ENCODE measurements at places on chromosomes 12 and 14.

DNA sequence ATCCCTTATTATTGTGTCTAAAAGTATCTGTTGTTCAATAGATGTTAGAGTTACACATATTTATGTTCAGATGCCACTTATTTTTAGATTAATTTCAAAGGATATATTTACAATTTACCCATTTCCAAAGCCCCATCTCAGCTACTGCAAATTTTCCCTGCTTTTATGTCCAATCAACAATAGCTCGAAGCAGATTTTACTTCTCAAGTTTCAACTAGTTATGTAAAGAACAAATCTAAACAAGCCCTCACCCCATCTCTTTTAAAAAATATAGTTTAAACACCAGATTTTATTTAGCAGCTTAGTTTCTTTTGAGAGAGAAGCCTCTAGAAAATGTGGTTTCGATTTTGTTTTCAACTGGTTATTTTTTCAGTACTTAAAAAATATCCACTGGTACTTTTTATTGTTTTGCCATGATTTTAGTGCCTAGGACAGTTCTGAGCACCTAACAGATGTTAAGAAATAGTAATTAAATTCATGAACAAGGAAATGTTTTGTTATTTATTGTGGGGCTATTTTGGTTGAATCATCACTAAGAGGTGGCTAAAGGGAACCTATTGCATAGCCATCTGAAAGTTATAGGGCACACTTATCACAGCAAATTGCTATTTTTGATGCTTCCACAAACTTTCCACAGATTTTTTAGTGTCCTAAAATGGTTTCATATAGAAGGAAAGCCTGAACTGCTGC is 96.2 kb upstream of the BMP4 start:
- DNase-seq = no peak

DNA sequence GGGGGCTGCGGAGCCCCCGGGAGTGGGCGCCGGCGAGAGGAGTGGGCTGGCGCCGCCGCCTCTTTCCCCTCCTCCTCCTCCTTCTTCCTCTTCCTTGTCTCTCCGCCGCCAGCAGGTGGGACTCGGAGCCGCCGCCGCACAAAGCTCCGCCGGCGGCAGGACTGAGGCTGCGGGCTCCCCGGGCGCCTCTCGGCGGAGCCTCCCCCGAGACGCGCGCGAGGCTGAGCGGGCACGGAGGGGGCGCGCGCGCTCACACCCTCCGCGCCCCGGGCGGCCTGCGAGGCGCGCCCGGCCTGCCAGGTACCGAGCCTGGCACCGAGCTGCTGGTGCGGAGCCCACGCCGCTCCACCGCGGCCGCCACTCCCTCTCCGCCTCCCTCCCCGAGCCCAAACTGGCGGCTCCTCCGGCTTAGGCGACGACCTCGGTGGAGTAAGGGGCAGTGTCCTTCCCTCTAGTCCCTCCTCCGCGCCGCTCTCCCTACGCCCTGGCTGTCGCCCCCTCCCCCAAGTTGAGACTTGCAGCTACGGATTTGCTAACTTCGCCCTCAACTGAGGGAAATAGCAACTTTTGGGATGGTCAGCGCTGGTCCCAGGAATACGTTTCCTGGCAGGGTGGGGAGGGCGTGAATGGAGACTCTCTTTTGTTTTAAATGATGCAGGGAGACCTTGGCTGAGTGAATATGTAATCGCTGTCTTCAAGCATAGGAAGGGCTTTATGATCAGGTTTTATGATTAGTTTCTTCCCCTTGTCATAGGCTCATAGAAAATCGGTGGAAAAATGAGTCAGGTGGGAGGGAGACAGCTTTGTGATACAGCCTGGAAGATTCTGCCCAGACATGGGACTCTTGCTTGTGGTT is 199.5 kb upstream of the CAND1 start:
- DNase-seq = peak; percentile 10

DNA sequence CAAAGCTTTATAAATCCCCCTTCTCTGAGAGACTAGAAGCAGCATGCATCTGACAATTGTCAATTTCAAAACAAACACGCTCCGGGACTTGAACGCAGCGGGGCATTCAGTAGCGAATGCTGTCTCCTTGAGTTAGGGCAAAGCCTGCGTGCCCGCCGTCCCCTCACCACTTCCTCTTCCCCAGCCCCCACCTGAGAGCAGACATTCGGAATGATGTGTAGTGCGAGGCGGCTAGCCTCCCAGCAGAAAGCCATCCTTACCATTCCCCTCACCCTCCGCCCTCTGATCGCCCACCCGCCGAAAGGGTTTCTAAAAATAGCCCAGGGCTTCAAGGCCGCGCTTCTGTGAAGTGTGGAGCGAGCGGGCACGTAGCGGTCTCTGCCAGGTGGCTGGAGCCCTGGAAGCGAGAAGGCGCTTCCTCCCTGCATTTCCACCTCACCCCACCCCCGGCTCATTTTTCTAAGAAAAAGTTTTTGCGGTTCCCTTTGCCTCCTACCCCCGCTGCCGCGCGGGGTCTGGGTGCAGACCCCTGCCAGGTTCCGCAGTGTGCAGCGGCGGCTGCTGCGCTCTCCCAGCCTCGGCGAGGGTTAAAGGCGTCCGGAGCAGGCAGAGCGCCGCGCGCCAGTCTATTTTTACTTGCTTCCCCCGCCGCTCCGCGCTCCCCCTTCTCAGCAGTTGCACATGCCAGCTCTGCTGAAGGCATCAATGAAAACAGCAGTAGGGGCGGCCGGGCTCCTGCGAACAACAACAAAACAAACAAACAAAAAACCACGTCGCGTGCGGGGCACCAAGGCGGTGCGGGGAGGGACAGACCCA is 2.2 kb downstream of the PRMT8 start:
- DNase-seq = no peak

DNA sequence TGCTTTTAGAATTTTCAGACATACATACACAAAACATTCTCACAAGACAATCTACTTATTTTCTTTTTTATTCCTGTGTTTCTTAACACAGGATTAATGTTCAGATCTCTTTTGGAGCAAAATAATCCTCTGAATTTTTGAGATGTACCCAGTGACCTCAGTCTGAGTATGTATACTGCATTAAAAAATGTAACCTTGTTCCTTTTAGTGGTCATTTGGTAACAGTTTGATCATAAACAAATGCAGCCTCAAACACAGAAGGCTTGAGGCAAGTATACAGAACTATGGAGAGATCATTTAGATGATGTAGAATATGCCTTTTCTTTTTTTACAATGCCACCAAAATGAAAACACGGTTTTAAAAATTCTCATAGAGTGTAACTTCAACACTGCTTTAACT is 9.7 kb downstream of the HIF1A start:
- DNase-seq = no peak

- DNase-seq = no peak
Measured at GRCh38 chr12:2057795-2058408, 5.1 kb downstream of the CACNA1C start.

DNA sequence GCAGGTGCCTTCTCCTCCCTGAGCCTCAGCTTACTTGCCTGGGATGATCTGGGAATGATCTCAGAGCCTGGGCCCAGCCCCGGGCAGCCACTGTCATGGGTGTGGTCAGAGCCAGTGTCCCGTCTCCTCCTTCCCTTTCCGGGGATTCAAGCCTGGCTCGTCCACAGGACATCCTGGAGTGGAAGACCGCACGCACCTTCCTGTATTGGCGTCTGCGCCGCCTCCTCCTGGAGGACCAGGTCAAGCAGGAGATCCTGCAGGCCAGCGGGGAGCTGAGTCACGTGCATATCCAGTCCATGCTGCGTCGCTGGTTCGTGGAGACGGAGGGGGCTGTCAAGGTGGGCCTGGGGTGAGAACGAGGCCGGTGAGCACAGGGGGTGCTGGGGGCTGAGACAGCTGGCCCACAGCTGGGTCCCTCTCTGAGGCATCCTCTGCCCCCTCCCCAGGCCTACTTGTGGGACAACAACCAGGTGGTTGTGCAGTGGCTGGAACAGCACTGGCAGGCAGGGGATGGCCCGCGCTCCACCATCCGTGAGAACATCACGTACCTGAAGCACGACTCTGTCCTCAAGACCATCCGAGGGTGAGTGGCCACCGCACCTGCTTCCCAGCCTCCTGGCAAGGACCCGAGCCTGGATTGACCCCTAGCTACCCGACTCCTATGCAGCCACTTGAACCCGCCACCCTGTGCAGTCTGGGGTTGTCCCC is 44.0 kb downstream of the FOXN4 start:
- DNase-seq = no peak

- DNase-seq = no peak
Measured at GRCh38 chr12:15372352-15372751, 50.0 kb downstream of the PTPRO start.

DNA sequence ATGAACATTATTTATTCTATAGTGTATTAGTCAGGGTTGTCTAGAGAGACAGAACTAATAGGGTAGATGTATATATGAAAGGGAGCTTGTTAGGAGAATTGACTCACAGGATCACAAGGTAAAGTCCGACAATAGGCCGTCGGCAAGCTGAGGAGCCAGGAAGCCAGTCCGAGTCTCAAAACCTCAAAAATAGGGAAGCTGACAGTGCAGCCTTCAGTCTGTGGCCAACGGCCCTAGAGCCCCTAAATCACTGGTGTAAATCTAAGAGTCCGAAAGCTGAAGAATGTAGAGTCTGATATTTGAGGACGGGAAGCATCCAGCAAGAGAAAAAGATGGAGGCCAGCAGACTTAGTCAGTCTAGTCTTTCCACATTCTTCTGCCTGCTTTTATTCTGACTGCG is 912.2 kb downstream of the FLRT2 start:
- no peak for DNase-seq

- no peak for DNase-seq
Measured at GRCh38 chr14:75884198-75884611, 97.6 kb downstream of the TGFB3 start.

All from stimulated activated CD4-positive, alpha-beta T cell treated with anti-CD3 and anti-CD28 coated beads, Interleukin-1b, Interleukin-23, amount 100 ng/mL, for 1 hour (primary cell).